GM12891 (cell line): ENCODE measurements at places on chromosomes 3 and 15.

- no peak for DNase-seq
Measured at GRCh38 chr3:157412323-157412855, 24.3 kb upstream of the PTX3 start.

- DNase-seq, result no peak
Measured at GRCh38 chr15:33985287-33985686, 17.0 kb downstream of the CHRM5 start.

DNA sequence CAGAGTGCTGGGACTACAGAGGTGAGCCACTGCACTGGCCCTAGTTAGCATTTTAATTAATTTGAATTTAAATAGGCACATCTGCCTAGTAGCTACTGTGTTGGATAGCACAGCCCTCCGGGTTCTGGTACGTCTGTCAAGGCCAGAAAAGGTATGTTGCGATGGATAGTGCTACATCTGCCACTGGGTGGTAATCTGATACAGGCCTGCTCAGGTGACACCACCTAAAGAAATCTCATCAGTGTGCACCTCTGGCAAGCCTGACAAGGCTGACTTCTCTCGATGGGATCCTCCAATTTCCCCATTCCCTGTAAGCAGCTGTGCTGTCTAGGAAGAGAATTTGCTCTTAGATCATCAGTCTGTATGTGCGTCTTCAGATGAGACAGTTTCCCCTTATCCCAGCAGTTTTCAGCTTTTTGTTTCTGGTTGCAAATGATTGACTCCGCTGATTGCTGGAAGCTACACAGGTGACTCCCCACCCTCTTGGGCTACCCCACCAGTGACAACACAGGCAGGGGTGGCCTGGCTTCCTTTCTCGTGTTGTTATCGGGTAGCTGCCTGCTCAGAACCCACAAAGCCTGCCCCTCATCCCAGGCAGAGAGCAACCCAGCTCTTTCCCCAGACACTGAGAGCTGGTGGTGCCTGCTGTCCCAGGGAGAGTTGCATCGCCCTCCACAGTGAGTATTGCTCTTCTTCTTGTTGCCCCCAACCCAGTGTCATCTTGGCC lies at the start of gene CCR9:
Gene CCR9, plus strand, starts transcription at position 565 of the 727 bp plus-strand sequence. CDS start 8,391 bp downstream, outside the sequence.
- no peak for DNase-seq

DNA sequence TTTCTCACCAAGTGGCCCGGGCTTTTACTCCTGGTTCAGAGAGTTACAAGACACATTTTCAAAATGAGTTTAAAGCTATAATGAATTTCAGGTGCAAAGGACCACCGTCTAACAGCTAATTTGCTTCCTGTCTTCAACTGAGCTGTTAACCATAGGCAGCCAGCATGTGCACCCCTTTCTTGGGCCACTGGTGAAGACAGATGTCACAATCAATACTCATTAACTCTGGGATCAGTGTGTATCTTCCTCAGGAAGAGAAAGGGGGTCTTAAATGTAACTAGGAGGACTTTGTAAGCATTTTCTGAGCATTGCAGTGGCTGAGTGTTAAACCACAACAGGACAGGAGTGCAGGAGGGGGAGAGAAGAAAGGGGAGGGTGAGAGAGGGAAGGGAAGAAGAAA lies 750.7 kb upstream of the CFAP20DC start:
- DNase-seq, result no peak

DNA sequence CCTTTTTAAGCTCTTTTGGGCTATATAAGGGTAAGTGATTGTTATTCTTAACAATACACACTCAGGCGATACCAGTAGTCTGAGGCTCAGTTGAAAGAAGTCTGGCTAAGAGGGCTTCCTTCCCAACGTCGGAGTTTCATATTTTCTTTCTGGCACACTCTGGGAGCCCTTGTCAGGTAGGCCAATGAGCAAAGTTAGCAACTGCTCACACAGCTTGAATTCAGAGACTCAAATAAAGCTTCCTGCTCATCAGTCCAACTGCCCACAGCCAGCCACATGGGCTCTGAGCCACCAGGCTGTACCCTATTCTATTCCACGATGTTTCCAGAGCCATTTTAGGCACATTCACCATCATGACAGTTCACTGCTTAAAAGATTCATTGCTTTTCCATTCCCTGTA lies 155.1 kb upstream of the TBL1XR1 start:
- DNase-seq, result no peak

DNA sequence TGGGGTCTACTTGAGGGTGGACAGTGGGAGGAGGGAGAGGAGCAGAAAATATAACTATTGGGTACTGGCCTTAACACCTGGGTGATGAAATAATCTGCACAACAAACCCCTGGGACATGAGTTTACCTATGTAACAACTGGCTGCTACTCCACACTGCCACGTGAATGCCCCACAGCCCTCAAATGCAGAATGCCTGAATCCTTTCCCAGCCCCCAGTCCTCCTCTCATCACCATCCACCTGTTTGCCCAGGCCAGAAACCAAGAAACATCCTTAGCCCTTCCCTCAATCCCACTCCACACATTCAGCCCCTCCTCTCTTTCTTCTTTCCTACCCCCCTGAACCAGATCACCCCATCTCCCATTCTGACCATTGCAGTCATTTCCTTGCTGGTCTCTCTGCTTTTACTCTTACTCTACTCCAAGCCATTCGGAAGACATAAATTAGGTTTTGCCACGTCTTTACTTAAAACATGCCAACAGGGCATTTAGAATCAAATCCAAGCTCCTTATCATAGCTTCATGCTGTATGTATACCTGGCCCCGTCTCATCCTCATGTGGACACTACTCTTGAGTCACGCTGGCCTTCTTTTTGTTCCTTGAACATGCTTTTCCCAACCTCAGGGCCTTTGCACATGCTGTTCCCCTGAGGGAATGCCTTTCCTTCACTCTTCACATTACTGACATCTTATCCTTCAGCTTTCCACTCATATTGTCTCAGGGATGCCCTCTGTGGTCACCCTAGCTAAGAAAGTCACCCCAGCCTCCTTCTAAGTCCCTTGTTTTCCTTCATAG lies 137.5 kb upstream of the ABHD17C start:
- DNase-seq, result no peak

- no peak for DNase-seq
Measured at GRCh38 chr15:25734680-25735355, 128.3 kb downstream of the ATP10A start.

GRCh38 chr15:92120094-92120795 lies 266.7 kb downstream of the SLCO3A1 start:
- no peak for DNase-seq

DNA sequence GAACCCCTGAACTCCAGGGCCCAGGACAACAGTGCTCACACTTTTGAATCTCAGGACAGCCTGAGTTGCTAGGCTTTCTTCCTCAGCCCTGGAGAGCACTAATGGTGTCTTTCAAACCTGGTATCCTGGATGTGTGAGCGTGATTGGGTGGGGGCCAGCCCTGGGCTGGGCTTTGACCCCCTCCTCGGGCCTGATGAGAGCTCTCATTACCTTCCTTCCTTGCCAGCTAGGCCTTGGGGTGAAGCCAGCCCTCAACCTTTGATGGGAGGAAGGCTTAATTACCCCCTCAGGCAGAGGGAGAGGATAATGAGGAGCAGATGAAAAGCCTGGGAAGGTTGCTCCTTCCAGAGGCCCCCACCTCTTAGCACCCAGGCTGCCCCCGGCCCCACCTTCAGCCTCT lies 31.1 kb upstream of the INSYN1 start:
- no peak for DNase-seq
